ENCODE measurements at places on chromosomes 3 and 15.
A peak's percentile ranks its signal among the peaks of the same experiment; 100 is the strongest.

DNA sequence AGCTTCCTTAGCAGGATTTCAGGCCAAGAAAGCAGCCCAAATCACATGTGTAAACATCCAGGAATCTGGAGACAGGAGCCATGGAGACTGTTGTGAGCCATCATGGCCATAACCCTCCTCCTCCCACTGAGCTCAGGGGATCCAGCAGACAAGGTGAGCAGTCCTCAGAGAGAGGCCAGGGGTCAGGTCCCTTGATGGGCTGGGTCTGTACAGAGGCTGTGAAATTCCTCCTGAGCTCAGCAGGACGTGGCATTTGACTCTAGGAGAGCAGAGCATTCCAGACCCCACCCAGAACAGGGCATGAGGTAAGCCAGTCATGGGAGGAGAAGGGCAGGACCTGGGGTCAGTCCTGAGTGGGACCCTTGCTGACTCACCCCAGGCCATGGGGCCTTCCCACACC lies 67.0 kb upstream of the ACAN start:
- H3K36me3 ChIP-seq = no peaks in the 10 kb centered on the region
- no peak overlapping the region for H3K4me3 ChIP-seq
- H3K4me1 ChIP-seq = no peaks in the 10 kb centered on the region
- H3K27me3 ChIP-seq = peaks cover 45% of the 10 kb centered on the region
- no peak for DNase-seq

- no peaks in the 10 kb centered on the region for H3K36me3 ChIP-seq
- no peak for DNase-seq
- H3K27ac ChIP-seq = no peak overlapping the region
- H3K4me1 ChIP-seq = no peaks in the 10 kb centered on the region
- no peak overlapping the region for H3K4me3 ChIP-seq
- H3K27me3 ChIP-seq = peaks cover 15% of the 10 kb centered on the region
Measured at GRCh38 chr3:152615681-152616080, 219.2 kb upstream of the P2RY1 start.

DNA sequence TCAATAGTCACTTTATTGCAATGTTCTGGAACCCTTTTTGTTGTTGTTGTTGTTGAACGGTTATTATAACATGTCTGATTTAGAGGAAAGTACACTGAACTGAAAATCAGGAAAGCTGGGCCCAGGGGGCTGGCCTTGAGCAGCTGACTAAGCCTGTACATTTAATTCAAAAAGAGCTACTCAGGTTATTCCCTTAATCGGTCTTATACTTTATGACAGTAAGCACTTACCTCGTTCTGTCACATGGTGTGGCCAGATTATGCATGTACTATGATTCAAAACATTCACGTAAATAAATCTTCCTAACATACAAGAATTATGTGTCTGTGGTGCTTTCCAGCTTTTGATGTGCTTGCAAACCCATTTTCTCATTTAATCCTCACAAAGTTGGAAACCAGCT lies 382.5 kb upstream of the TPRG1 start:
- H3K4me3 ChIP-seq = no peak overlapping the region
- H3K4me1 ChIP-seq = peaks cover 9% of the 10 kb centered on the region
- no peaks in the 10 kb centered on the region for H3K27me3 ChIP-seq
- no peak overlapping the region for H3K27ac ChIP-seq

- DNase-seq = no peak
- no peak overlapping the region for H3K27ac ChIP-seq
- no peaks in the 10 kb centered on the region for H3K4me1 ChIP-seq
- H3K36me3 ChIP-seq = no peaks in the 10 kb centered on the region
- no peak overlapping the region for H3K4me3 ChIP-seq
Measured at GRCh38 chr15:100192097-100193080, 149.4 kb downstream of the ADAMTS17 start.

DNA sequence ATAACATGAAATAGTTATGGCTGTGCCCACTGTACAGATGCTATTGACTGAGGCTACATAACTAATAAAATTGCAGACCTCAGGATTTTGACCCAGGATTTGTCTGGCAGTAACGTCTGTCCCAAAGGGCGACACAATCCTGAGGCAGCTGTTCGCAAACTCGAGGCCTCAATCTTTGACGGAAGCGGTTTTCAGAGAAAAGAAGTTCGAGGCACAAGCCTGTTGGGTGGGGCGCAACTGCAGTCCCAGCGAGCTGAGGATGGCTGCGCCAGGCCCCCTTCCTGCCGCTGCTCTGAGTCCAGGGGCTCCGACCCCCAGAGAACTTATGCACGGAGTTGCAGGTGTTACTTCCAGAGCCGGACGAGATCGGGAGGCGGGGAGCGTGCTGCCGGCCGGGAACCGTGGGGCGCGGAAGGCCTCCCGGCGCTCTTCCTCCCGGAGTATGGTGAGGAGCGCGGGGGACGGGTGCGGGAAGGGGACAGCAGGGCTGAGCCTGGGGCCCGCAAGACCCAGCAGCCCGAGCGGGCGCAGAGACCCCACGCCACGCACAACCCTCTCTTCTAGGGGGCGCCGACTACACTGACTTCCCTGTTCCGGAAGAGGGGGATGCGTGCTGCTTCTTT lies at the start of gene PARP15:
TSS of gene PARP15 (plus strand) at position 242 of the 623 bp plus-strand sequence. CDS start at position 260, 18 bp downstream.
- H3K27me3 ChIP-seq = no peaks in the 10 kb centered on the region
- peak within 1 kb of the TSS; percentile 98 for H3K27ac ChIP-seq
- DNase-seq = peak; percentile 65
- H3K4me3 ChIP-seq = peak within 1 kb of the TSS; percentile 88
- peaks cover 62% of the 10 kb centered on the region for H3K4me1 ChIP-seq

DNA sequence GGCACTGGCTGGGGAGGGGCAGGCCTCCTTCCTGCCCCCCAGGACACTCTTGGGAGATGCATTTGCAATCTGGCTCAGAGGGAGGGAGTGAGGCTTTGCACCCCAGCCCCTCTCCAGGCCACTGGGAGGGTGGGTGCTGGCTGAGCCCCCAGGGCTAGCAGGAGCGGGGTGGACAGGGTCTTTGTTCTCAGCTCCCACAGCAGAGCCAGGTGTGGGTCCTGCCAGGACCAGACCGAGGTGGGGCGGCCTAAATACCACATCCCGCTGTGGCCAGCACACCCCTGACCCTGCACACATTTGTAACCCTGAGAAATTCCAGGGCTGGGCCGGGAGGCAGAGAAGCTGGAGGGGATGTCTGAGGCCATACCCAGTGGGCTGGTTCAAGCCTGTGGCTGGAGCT lies 41.0 kb downstream of the STARD5 start:
- H3K4me1 ChIP-seq = peaks cover 76% of the 10 kb centered on the region
- DNase-seq = peak; percentile 25
- H3K36me3 ChIP-seq = peaks cover 37% of the 10 kb centered on the region
- H3K4me3 ChIP-seq = no peak overlapping the region
- H3K27me3 ChIP-seq = no peaks in the 10 kb centered on the region
- H3K27ac ChIP-seq = no peak overlapping the region

- no peaks in the 10 kb centered on the region for H3K27me3 ChIP-seq
- no peak overlapping the region for H3K4me3 ChIP-seq
- H3K36me3 ChIP-seq = no peaks in the 10 kb centered on the region
- H3K4me1 ChIP-seq = no peaks in the 10 kb centered on the region
- H3K27ac ChIP-seq = no peak overlapping the region
Measured at GRCh38 chr3:56061279-56061626, 407.0 kb downstream of the ERC2 start.

Measured in activated T-cell treated with anti-CD3 and anti-CD28 coated beads, Interleukin-2, amount 50 U/mL, for 24 hours (primary cell).